ENCODE measurements at places on chromosomes 11 and 22.

DNA sequence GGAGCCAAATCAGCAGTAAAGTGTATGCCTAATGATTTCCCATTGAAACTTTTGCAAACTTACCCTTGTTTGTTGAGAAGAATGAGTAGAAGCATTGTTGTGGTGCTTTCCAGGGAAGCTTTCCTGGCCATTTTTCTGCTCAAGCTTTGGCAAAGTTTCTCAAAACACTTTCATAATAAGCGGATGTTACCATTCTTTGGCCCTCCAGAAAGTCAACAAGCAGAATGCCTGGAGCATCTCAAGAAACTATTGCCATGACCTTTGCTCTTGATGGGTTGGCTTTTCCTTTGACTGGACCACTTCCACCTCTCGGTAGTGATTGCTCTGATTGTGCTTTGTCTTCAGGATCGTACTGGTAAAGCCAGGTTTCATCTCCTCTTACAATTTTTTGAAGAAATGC lies 10.7 kb downstream of the PIWIL4 start:
- no peak overlapping the region for H3K27ac ChIP-seq
- no peaks in the 10 kb centered on the region for H3K27me3 ChIP-seq
- no peaks in the 10 kb centered on the region for H3K36me3 ChIP-seq

GRCh38 chr22:43955883-43956782 lies 891 bp downstream of the SAMM50 start:
- H3K27me3 ChIP-seq: no peaks in the 10 kb centered on the region
- peak overlapping the region; percentile 84 for H3K4me3 ChIP-seq
- H3K27ac ChIP-seq: peak overlapping the region; percentile 72
- H3K36me3 ChIP-seq: no peaks in the 10 kb centered on the region

GRCh38 chr11:65485920-65486219 lies 13.0 kb upstream of the MALAT1 start:
- no peak overlapping the region for H3K27ac ChIP-seq
- H3K4me1 ChIP-seq: no peaks in the 10 kb centered on the region
- H3K27me3 ChIP-seq: no peaks in the 10 kb centered on the region
- H3K4me3 ChIP-seq: no peak overlapping the region

DNA sequence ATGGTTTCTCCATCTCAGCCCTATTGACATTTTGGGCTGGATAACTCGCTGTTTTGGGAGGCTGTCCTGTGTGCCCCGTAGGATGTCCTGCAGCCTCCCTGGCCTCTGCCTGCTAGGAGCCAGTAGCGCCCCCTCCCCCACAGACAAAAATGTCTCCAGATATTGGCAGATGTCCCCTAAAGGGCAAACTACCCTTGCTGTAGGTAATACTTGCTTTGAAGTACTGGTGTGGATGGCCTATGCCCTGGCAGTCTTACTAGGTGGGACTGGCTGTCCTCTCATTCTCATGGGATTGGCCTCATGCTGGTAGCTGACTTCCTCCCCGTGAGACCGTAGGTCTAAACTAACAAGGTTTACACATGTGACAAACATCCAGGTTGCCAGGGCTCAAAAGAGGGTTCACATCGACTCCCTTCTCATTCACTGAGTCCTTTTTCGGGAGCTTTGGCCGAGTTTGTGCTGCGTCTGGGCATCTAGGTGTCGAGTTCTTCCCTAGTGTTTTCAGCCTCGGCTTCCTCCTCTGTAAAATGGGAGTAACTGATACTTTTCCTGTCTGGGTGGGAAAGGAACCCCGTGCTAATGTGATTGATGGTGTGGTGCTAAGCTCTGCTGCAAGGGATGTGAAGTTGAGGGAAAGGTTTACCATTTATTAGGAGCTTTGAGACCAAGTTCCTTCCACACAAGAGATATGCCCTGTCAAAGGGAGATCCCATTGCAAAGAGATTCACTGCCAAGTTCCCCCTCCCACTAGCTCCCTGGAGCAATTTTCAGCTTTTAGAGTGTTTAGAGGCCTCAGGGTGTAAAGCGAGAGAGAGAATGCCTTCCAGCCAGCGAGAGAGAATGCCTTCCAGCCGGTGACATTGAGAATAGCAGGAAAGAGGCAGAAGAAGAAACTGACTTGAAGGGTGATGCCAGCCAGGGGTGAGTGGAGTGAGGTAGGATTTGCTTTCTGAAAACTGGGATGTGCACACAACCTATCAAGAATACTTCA lies 17.0 kb downstream of the PTPRJ start:
- no peak for DNase-seq
- no peak overlapping the region for H3K4me3 ChIP-seq
- H3K36me3 ChIP-seq: no peaks in the 10 kb centered on the region
- H3K27me3 ChIP-seq: no peaks in the 10 kb centered on the region

DNA sequence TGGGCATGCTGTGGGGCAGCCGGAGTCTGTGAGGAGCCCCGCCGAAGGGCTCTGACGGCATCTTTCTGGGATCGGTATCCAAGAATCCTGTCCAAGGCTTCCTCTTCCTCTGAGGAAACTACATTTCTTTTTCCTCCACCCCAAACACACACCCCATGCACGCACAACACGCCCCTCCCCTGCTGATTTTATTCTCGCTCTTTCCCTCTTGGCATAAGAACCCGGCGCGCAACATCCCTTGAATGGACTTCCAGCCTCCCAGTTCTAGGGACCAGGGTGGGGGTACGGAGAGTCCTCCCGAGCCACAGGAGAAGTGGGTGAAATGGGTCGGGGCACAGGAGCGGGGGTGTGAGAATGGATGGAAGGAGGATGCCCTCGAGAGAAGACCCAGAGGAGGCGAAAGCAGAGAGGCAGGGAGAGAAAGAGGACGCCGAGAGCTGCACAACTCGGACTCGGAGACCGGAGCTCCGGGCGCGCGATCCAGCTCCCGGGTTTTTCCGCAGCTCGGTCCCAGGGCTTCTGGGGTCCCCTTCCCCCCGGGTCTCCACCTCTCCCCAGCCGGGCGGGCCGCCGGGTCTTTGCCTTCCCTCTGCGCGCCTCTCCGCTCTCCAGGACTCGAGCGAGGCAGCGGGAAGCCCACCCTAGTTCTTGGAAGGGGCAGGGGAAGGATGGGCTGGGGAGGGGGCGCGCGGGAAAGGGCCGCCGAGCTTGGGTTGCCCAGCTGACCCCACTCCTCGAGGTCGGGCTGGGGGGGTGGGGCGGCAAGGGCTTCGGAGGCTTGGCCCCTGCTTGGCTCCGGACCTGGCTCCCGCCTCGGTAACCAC lies 1.5 kb upstream of the LARGE1 start:
- DNase-seq: no peak
- no peaks in the 10 kb centered on the region for H3K36me3 ChIP-seq
- peaks cover 7% of the 10 kb centered on the region for H3K4me1 ChIP-seq
- H3K4me3 ChIP-seq: peak overlapping the region; percentile 41
- H3K27ac ChIP-seq: no peak overlapping the region

DNA sequence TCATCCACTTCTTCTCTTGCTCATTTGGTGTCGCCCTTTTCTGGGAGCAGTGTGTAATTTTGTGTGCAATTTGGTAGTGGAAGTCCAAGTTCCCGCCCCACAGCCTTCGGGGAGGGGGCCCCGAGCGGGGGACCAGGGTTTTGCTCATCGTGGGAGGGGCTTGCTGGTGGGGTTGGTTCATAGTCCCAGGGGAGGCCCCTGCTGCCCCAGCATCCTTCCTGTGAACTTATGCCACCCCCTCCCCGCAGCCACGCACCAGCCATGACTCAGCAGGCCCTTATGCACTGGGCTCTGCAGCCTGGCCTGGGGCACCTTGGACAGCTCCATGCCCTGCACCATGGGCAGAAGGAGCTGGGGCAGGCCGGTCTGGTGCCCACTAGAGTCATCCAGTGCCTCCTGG lies 1183.6 kb downstream of the BRD1 start:
- H3K27ac ChIP-seq: no peak overlapping the region
- no peaks in the 10 kb centered on the region for H3K27me3 ChIP-seq
- no peaks in the 10 kb centered on the region for H3K36me3 ChIP-seq

- no peak overlapping the region for H3K4me3 ChIP-seq
- H3K4me1 ChIP-seq: peaks cover 4% of the 10 kb centered on the region
- no peak for DNase-seq
- no peaks in the 10 kb centered on the region for H3K36me3 ChIP-seq
Measured at GRCh38 chr22:22728382-22728781, 84.0 kb downstream of the GGTLC2 start.

DNA sequence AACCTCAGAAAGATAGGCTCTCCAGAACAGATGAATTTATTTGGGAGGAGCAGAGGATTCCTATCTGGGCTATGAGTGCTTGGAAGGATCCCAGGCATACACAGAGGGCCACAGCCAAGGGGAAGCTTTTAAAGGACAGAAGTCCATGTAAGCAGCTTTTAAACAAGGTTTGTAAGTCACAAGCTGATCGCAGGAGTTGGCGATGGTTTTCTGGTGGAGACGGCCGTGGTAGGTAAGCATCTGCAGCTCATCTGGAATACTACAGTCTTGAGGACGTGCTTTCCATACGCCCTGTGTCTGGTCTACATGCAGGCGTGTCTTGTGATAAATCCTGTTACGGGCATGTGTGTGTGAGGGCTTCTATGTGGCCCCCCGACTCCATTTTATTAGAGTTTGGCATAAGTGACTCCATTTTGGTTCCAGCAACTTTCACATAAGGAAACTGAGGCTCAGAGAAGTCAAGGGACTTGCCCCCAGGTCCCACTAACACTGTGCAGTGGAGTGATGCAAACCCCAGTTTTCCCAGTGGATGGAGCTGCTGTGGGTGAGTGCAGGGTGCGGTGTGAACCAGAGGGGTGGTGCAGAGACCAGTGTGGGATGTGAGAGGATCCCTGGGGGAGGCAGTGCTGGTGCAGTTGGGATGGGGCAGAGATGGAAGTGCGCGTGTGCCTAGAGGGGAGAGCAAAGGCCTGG lies 11.8 kb upstream of the ACY3 start:
- no peaks in the 10 kb centered on the region for H3K36me3 ChIP-seq
- H3K4me1 ChIP-seq: no peaks in the 10 kb centered on the region

DNA sequence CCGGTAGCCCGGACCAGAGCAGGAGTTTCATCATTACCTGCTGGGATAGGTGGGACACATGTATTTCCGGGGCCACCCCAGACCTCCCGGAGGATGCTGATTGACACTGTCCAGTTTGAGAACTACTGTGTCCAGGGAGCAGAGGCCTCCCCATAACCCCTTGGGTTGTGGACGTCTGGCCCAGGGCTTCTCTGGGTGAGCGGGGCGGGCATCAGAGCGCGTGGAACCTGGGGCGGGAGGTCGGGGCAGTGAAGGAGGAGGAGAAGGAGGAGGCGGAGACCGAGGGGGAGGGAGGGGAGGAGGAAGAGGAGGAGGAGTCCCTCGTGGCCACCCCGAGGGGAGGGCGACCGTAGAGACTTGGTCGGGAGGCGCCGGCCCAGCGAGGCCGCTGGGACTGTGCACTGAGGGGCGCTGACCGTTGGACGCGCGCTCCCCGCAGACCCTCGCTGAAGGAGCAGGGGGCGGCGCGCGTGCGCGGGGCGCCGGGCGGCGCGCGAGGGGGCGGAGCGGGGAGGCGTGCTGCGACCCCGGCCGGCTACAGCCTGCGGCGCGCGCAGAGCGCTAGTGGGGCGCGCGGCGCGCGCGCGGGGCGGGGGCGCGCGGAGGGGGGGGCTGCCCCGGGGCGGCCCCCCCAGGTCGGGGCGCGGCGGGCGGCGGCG lies at the start of gene GRK3:
Gene GRK3 (plus strand): TSS at position 356 of the 659 bp plus-strand sequence. CDS start 366 bp downstream, outside the sequence.
- no peaks in the 10 kb centered on the region for H3K36me3 ChIP-seq
- peaks cover 13% of the 10 kb centered on the region for H3K4me1 ChIP-seq
- no peak within 1 kb of the TSS for H3K27ac ChIP-seq
- H3K4me3 ChIP-seq: peak within 1 kb of the TSS; percentile 69

DNA sequence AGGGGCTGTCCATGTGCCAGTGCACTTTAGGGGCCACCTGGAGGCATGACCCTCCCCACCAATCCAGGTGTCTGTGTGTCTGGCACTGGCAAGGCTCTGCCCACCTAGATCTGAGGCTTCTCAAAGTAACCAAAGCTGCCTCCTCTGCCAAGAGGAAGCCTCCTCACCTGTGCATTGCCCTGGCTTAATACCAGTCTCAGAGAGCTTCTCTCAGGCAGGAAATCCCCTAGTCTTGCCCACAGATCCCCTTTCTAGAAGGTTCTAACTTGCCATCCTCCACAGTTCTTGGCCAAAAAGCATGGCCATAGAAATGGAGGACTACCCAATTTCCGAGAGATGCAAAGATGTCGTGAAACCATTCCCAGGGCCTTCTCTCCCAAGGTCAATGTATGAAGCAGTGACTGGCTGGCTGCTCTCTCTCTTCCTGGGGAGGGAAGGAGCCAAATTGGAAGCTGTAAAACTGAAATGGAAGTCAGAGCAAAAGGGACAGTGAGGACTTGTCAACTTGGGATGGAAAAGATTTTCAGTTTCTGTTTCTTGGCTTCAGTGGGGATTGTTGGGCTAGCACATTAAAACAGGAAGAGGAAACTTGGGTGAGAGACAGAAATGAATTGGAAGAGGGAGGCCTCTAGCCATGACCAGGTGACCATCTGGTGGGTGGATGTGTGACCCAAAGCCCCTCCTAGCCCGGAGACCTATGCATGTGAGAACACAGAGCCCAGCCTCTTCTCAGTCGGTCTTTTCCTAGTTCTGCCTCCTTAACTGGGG lies 68.8 kb downstream of the PRDM11 start:
- no peaks in the 10 kb centered on the region for H3K27me3 ChIP-seq
- no peak overlapping the region for H3K27ac ChIP-seq
- no peaks in the 10 kb centered on the region for H3K36me3 ChIP-seq

DNA sequence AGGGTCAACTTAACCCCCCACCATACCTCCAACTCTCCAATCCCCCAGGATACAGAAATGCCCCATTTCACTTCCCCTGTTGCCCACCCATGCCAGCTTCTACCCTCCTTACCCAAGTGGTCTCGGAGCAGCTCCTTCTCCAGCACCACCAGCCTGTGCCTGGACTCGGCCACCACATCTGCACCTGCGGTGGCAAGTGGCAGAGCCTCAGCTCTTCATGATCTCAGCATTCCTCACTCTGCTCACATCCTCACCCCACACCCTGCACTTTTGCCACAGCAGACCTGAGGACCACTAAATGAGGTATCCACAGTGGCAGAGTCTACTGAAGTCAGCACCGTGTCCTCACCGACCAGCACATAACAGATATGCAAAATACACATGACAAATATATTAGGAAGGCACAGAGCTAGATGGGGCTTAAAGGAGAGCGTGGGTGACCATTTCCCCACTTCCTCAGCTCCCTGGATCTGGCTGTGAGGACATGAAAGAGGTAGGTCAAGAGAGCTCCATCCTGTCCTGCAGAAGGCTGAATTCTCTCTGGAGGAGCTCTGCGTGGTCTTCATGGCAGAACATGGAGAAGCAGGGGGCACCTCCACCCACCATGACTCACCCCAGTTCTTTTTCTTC lies 9.7 kb downstream of the NHERF4 start:
- no peak for DNase-seq
- no peaks in the 10 kb centered on the region for H3K36me3 ChIP-seq
- no peak overlapping the region for H3K27ac ChIP-seq
- no peaks in the 10 kb centered on the region for H3K27me3 ChIP-seq
- no peaks in the 10 kb centered on the region for H3K4me1 ChIP-seq

DNA sequence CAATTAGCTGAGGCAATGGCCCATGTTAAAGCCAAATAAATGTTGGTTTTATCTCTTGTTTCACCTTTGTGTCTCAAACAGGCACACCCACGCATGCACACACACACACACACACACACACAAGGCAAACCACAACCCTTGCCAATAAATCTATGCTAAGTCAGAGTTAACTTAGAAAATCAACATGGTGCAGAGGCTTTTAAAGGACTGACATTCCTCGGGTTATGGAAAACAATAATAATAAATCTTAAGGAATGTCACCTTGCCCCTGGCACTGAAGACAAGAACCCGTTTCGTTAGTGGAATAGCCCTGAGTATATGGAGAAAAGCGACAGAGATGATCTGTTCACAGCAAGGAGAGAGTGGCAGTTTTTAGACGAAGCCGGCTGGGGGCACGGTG lies 326.3 kb downstream of the NTM start:
- no peak overlapping the region for H3K27ac ChIP-seq
- no peaks in the 10 kb centered on the region for H3K4me1 ChIP-seq
- no peak overlapping the region for H3K4me3 ChIP-seq
- H3K27me3 ChIP-seq: no peaks in the 10 kb centered on the region
- no peaks in the 10 kb centered on the region for H3K36me3 ChIP-seq

All from CD8-positive, alpha-beta memory T cell (primary cell).